ENCODE measurements at places on chromosomes 2 and 18.
A peak's percentile ranks its signal among the peaks of the same experiment; 100 is the strongest.

DNA sequence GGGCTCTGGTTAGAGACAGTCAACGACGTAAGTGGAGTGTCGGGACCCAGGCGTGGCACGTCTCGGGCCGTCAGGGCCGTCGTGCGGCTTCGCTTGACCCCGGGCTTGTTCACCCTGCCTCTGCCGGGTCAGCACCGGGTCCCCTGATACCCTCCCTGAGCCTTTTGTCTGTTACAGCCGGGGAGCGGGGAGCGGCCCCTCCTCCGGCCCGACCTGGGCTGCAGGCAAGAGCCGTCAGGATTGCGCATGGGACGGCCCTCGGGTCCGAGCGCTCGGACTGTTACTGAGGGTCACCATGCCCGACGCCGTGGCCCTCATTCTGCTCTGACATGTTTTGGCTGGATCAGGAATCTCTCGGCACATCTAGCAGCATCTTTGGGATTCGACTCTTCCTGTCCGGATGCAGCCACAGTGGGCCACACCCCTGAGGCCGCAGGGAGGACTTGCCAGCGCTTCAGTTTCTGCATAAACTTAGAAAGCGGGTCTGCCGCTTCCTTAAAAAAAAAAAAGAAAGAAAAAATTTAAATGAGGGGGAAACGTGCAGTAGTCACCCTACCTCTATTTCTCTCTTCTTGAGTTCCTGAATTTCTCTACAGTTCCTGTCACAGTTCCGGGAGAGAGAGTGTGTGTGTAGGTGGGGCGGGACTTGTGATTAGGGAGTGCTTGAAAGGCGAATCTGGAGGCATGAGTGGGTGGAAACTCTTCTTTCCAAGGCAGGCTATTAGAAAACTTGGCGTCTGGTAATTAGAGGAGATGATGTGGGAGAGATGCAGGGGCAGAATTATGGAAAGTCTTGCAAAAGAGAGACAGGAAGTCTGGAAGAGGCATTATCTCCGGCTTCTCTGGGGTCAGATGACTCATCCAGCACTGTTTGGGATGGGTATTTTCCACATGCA lies 909 bp downstream of the TMEM87B start:
- DNase-seq: peak; percentile 60

DNA sequence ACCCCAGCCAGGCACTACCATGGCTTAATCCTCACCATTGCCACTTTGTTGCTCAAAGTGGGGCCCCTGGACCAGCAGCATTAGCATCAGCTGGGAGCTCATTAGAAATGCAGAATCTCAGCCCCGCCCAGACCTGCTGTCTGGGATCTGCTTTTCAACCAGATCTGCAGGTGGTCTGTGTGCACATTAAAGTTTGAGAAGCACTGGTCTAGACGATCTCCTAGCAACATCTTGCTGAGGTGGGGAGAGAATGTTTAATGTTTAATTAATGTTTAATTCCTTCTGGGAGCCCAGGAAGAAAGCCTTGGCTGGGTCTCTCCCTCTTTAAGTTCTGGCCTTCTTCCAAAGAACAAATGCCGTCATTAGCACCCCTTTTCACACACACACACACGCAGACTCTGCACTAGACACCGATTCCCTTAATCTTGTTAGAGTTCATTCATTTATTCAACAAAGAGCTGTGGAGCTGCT lies 53.7 kb downstream of the EDAR start:
- DNase-seq: no peak

DNA sequence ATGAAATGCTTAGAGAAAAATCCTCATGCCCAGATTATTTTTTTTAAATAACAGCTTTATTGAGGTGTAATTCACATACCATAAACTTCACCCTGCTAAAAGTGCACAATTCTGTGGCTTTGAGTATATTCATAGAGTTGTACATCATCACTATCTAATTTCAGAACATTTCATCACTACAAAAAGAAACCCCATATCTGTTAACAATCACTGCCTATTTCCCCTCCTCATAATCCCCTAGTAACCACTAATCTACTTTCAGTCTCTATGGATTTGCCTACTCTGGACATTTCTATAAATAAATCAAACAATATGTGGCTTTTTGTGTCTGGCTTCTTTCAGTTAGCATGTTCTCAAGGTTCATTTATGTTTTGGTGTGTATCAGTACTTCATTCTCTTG lies 51.4 kb downstream of the OSBPL1A start:
- no peak for DNase-seq

- no peak for DNase-seq
Measured at GRCh38 chr2:189421644-189422043, 19.6 kb upstream of the WDR75 start.

DNA sequence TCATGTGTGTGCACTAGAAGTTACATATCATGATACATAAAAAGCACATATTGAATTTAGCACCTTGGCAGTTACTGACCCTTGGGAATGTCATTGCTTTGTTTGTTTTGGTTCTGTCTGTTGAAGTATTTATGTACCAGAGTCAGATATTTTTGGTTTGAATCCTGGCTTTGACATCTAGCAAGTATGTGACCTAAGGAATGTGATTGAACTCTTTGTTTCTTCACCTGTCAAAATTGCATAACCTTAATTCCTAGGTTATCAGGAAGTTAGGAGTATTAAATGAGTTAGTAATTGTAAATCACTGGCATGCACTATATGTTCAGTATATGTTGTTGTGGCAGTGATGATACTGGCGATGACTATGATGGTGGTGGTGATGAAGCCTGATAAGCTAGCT lies 1003.5 kb upstream of the NRXN1 start:
- DNase-seq: no peak

DNA sequence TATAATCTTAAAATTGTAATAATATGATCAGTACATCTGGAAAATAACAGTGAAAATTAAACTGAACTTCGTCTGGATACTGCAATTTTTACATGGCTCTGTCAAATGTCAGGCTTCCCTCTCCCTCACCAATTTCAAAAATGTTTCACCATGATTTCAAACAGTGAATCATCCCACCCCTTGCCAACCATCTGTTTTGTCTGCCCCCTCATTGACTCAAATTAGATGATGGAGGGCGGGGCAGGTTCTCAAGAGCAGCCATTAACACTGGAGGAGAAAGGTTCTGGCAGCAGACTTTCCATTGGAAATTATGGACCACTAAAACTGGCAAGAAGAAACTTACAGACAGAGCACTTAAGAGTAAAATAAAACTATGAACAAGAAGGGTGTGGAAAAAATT lies 1195.7 kb upstream of the ZEB2 start:
- DNase-seq: no peak

GRCh38 chr18:68848242-68848641 lies 50.4 kb downstream of the CCDC102B start:
- DNase-seq: no peak

DNA sequence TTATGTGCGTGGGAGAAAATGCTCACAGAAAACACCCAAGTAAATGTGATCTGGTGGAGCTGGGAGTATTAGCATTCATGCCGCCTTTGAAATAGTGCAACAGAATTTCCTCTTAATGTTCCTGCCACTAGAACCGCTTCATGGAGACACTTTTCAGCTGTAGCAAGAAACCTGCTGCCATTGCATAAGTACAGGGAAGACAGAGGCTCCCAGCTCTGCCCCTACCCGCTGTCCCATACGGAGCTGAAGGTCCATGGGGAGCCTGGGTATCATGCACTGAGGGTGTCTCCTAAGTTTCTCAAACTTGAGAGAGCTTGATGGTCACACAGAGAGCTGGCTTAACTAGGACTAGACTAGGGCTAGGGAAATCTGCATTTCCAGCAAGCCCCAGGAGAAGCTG lies 49.6 kb downstream of the CRIM1 start:
- no peak for DNase-seq

DNA sequence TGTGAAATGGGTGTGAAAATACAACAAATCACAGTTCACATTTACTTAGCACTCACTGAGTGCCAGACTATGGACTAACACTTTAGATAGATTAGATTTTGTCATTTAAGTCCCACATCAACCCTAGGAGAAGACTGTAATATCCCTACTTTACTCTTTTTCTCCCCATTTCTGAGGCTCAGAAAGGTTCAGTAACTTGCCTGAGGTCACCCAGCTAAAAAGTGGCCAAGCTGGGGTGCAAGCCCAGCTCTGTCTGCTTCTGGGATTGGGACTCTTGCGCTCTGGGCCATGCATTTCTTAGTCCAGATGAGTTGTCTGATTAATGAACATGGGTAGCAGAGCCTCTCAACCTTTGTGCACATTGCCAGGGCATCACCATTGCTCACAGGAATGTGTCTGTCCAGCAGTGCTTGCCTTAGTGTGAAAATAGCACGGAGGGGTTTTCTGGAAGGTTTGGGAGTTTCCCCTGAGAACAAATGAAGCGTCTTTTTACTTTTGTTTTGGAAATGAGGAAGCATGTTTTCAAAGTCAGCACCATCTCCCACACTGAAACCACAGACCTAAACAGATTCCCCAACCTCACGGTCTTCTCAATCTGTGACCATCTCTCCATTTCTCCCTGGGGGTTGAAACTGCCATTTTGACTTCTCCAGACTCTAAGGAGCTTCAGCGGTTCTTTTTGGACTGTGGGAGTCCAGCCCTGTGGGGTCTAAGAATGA lies 31.9 kb downstream of the NRP2 start:
- no peak for DNase-seq

DNA sequence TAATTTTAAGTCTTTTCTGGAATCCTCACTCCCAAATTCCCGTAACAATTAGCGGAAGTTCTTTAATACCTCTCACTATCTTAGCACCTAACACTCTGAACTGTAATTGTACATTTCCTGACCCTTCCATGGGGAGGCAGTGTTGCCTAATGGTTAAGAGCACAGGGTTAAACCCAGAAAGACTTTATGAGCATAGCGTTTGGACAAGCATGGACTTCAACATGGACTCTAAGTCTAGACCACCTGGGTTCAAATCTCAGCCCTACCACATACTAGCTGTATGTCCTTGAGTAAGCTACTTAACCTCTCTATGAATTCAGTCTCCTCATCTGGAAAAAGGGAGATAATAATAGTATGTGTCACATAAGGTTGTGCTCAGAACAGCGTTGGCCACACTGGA lies 13.0 kb downstream of the ANTXR1 start:
- DNase-seq: peak; percentile 66

All from Calu3 (cell line).